ENCODE measurements at places on chromosomes 6 and 20.

DNA sequence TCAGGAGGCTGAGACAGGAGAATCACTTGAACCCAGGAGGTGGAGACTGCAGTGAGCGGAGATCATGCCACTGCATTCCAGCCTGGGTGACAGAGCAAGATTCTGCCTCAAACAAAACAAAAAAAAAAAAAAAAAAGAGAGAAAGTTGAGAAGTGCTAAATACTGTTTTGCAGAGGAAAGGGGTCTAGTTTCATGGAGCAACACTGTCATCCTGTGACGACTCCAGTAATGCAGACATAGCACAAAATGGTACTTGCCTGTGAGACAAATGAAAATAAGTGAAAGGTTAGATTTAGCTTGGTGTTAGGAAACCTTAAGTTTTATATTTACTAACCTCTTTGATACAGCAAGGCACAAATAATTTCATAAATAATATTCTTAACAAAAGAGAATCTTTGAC lies 29.7 kb downstream of the CEP162 start:
- no peak for DNase-seq

DNA sequence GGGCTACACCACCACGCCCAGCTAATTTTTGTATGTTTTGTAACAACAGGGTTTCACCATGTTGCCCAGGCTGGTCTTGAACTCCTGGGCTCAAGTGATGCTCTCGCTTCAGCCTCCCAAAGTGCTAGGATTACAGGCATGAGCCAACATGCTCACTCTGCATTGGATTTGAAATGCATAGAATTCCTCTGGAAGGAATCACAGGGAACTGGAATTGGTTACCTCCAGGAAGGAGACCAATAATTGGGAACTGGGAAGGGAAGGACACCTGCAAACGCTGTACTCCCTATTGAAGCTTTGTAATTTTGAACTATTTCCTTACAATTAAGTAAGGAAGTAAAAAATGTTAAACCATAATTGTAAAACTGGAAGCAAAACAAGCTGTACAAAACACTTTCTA lies 12.3 kb upstream of the TP53INP2 start:
- DNase-seq: no peak

DNA sequence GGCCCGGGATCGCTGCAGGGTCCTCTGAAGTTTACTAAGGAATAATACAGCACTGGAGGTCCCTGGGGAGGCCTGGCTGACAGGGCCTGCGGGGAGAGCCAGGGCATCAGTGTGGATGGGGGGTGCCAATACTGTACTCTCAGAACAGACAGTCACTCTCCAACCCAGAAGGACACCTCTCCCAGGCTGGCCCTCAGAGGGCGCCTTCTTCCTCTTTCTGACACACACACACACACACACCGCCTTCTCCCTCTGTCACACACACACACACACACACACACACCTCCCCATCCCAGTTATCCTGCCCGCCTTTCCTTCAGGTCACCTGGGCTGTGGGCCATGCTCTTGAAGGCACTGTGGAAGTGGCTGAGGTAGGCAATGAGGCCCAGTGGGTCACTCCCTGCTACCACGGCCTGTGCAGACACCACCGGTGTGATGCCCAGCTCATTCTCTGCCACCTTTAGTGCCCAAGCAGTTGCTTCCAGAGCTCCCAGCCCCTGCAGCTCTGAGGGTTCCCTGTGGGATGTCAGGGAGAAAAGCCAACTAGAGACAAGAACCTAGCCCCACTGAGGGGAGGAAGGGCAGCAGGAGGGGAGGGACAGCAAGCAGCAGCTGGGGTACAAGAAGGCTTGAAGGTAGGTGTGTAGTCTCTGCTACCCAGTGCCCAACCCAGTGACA lies 7.5 kb downstream of the SMPD2 start:
- DNase-seq: no peak

DNA sequence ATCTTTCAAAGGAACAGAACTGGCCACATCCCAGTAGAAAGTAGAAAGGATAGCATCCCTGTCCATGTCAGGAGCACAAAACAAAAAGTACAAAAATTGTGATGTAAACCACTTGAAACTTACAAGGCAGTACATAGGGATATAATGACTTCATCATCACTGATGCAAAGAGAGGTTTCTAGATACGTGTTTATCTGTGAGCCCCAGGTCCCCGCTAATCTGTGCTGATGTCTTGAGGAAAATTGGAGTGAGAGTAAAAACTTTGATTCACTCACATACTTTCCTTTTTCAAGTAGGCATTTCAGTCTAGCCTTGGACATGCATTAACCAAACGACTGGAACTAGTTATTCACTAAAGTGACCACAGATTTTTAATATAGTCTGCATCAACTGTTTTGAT lies 216.7 kb upstream of the QKI start:
- no peak for DNase-seq

GRCh38 chr6:3965071-3965718 lies 113.7 kb downstream of the FAM217A start:
- DNase-seq: no peak

DNA sequence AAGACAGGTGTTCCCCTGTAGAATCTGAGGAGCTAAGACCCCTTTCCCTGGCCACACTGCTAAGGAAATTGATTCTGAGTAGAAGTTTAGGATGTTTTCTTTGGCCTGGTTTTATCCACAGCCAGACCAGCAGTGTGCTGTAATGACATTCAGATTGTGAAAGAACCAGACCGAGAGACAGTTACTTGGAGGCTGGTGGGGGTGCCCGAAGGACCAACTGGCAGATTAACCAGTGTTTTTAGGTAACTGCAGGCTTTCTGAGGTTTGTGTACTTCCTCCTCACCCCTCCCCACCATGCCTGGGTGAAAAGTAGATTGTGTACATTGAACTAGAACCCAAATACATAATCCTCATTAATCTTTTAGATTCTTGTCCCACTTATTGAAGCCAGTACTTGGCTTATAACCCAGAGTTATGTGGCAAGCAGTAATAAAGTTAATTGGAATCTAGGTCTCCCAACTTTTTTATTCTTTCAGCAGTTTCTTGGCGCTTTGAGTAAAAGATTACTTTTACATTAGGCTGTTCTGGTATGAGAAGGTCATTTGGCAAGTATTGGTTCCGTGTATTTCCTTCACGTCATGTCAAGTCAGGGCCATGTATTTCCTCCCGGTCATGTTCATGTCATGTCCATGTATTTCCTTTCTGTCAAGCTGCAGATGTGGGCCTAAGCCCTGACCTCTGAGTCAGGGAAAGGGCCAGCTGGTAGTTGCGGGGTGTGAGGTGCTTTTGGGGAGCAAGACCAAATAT lies 93.7 kb downstream of the TCP11 start:
- no peak for DNase-seq

DNA sequence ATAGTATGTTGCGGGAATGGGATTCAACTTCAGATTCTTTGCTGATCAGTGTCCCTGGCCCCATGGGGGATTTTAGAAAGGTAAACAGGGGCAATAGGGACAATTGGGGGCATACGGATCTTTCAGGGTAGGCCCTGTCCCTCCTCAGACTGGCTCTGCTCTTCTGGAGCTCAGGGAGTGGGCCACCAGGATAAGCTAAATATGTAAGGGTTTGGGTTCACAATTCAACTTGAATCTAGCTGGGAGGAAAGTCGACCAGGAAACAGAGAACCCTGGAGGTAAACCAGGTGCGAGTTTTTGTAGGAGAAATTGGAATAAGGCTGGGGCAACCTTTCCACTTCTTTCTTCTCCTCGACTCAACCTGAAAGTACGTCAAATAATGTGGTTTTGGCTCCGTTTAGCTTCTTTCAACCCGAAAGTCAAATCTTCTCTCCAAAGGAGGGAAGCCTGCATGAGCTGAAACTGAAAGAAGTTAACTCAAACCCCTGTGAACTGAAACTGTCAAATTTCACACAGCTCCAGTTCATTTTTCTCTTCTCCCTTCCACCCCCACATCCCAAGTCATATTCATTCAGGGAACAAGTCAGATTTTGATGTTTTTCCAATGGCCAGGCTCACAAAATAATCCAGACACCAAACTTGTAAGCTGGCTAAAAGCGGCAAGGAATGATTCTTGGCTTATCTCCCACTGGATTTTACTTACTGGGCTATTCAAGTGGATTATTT lies 278.2 kb downstream of the CLIC5 start:
- DNase-seq: no peak

- DNase-seq: no peak
These were observed 1216.2 kb upstream of the CITED2 start for GRCh38 chr6:140590641-140591040.

GRCh38 chr20:37873884-37874283 lies 29.0 kb upstream of the VSTM2L start:
- DNase-seq: no peak

- DNase-seq: no peak
These were observed 126.0 kb upstream of the PMEPA1 start for GRCh38 chr20:57835588-57836455.

DNA sequence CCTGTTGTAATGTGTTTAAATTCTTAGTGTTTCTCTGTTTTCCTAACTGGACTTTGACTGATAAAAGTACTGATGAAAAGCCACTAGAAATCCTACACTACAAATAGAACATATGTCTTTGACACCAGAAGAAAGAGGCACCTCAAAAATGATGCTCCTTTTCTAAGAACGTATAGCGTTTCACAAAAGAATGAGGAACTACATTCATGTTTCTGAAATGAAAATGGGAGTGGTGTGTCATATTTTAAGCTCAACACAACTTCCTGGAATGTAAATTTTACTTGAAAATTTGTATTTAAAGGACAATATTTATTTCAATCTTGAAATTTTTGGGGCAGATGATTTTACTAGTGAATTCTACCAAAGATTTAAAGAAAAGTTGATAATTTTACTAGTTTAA lies 35.3 kb downstream of the KIAA0408 start:
- no peak for DNase-seq

DNA sequence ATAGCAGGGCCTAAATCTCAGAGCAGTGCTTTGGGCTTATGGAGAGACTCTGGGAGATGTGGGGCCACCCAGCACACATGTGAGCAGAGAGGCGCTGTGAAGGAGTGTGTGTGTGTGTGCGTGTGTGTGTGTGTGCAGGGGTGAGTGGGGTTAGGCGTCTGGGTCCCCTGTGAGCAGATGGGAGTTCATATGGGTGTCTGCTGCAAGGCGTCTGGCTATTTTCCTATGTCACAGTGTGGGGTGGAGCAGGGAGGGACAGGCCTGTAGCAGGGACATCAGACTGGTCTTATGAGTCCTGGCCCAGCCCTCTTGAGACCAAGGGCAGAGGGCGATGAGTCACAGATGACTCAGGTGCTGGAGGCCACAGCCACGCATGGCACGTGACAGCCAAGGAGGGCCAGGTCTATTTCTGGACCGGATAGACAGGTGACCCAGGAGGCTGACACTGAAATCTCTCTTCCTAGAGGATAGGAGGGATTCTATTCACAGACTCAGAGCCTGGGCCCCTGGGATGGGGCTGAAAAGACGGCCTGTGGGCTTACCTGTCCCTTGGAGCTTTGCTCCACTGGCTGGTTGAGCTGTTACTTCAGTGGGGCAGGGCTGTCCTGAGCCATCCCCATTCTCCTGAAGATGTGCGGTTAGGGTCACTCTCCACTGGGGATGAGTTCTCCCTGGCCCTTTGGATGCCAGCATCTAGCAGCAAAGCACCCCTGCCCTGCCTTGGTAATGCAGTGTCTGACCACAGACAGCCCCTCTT lies 28.9 kb downstream of the VEGFA start:
- DNase-seq: no peak

- DNase-seq: no peak
These were observed 371.8 kb downstream of the BTBD3 start for GRCh38 chr20:12289465-12289864.

GRCh38 chr6:17202526-17202925 lies 78.6 kb upstream of the RBM24 start:
- no peak for DNase-seq

DNA sequence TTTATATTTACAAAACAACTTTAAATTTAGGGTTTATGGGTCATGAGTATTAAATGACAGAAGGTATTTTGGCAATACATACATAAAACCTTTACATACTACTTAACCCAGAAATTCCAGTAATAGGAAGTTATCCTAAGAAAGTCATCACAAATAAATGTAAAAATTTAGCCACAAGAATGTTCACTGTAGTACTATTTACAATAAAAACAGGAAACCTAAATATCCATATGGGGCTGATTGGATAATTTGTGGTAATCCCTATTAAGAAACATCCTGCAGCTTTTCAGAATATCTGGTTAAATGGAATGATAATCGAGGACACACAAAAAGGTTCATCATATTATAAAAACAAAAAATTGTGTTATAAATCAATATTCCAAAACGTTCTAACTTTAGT lies 44.4 kb downstream of the TRAM2 start:
- DNase-seq: no peak

DNA sequence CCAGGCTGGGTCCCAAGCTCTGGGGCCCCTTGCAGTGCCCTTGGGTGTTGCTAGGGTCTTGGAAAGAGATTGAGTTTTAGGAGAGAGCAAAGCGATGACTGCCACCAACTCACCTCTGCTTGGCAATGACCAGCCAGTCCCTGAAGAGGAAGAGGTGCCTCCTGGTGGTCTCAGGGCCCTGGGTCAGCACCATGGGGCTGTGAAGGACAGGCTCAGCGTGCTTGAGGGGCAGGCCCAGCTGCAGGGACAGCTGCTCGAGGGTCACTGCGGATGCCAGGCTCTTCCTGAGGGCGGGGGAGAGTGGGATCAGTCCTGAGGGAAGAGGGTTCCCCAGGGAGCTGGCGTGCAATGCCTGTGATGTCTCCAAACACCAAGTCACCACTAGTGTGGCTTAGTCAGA lies 50.8 kb upstream of the TAGAP start:
- DNase-seq: no peak
